Gastrocnemius medialis (tissue), 4 donors: ENCODE measurements at places on chromosomes 4 and X. TPM values are rescaled to one million over a fixed set of nuclear protein-coding genes. Genes with fewer than 3 reads are reported as not detected.
A peak's percentile ranks its signal among the peaks of the same experiment; 100 is the strongest.

Gene VCX
- not detected for total RNA-seq

- DNase-seq = no peak
These were observed 35.4 kb upstream of the TMSB15B start for GRCh38 chrX:103927030-103927429.

GRCh38 chr4:123616951-123617461 is 220.4 kb downstream of the SPRY1 start:
- peak; percentile 23 for DNase-seq

DNA sequence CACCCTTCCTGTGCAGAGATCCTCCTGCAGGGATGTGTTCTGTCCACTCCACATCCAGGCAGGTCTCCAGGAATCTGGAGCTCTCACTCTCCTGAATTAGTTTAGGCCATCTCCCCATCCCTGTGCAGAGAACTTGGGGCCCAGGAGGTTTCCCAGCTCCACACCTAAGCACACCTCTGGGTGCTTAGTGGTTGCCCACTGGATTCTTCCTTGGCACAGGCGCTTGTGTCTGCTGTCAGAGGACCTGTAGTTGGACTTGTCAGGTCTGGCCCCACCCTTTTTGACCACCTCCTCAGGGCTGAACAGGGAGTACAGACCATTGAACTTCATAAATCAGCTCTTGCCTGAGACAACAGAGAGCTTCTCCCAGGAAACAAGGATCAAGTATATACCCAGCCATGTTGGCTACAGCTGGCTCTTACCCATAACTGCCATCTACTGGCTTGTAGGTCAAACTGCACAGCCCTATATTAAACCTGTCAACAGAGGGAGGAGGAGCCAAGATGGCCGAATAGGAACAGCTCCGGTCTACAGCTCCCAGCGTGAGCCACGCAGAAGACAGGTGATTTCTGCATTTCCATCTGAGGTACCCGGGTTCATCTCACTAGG is 275.5 kb downstream of the PPARGC1A start:
- no peak for DNase-seq

Gene ENAM
- total RNA-seq = 0.20 TPM

DNA sequence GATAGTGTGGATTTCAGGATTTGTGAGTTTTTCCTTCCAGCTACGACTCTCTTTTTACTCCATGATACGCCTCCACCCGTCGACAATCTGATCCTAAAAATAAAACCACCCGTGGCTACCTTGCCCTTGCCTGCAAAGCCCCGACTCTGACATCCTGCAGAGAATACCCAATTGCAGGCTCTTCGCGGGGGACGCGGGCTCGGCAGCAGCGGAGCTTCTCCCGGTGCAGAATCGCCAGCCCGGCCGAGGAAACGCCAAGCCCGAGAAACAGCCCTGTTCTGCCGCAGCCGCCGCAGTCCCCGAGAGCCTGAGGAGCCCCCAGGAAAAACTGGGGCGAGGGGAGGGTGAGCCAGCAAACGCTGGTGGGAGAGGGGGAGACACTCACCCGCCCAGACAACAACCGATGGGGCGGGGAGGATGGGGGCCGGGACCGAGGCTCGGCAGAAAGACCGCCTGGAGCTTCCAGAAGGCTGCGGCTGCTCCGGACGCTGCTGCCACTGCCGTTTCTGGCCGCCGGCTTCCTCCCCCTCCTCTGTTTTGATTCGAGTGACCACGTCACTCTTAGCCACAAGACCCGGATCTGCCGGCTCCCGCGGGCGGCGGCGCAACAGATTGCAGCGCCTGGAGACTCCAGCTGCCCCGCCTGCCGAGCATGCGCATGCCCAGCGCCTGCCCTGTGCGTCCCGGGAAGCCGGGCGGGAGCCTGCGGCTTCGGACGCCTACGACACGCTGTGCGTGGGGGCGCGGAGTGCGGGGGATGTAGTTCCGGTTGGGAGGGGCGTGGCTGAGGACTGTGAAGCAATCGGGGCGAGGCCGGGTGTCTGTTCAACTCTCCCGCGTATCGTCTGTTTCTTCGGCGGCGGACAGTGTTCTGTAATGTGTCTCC is at the start of gene SMIM14:
Gene SMIM14 (minus strand): TSS at position 512 of the 886 bp plus-strand sequence. CDS start 33,720 bp downstream, outside the sequence.
- DNase-seq = peak; percentile 98

- no peak for DNase-seq
These were observed 89.4 kb downstream of the ABLIM2 start for GRCh38 chr4:8069102-8069752.

- DNase-seq = no peak
These were observed 51.2 kb downstream of the TBC1D9 start for GRCh38 chr4:140704964-140705363.

- no peak for DNase-seq
These were observed 48.9 kb downstream of the SPATA18 start for GRCh38 chr4:52099860-52100461.

- no peak for DNase-seq
These were observed 96.2 kb downstream of the UGT8 start for GRCh38 chr4:114694770-114695169.

- no peak for DNase-seq
These were observed 25.5 kb upstream of the FHL1 start for GRCh38 chrX:136121788-136122187.

- no peak for DNase-seq
These were observed 746 bp downstream of the PPAT start for GRCh38 chr4:56434599-56435139.

Gene CT45A1
- total RNA-seq = not detected

- no peak for DNase-seq
These were observed 19.0 kb downstream of the TMEM47 start for GRCh38 chrX:34638116-34638515.

GRCh38 chrX:72137846-72138495 is 6.3 kb upstream of the RTL5 start:
- no peak for DNase-seq

GRCh38 chr4:5636766-5637670 is 71.3 kb downstream of the EVC2 start:
- DNase-seq = no peak

DNA sequence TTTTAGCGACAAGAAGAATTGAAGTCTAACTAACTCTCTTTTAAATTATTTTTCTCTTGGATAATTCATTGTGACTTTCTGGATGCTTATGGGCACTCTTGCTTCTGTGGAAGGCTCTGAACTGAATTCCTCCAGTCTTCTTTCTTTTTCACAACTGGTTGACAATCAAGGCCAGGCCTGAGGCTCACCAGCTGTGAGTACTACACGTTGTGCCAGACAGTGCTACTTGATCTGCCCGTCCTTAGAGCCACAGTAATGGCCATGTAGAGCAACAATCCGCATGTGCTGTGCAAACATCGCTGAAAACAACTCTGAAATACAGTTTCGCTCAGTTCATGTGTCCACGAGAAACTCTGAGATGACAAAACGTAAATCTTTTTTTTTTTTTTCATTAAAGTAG is 1336.3 kb upstream of the AGA start:
- DNase-seq = no peak

Gene RNF128
- 12.2 TPM for total RNA-seq

DNA sequence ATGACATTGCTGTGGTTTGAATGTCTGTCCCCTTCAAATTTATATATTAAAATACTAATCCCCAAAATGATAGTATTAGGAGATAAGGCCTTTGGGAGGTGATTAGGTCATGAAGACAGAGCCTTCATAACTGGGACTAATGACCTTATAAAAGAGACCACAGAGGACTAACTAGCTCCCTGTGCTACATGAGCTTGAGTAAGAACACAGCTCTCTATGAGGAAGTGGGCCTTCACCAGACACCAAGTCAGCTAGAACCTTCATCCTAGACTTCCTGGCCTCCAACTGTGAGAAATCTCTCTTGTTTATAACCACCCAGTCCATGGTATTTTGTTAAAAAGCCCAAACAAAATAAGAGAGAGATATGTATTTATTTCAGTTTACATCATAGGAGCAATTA is 242.2 kb upstream of the CTSO start:
- DNase-seq = no peak

GRCh38 chrX:153487590-153488071 is 7.1 kb upstream of the BGN start:
- DNase-seq = no peak

DNA sequence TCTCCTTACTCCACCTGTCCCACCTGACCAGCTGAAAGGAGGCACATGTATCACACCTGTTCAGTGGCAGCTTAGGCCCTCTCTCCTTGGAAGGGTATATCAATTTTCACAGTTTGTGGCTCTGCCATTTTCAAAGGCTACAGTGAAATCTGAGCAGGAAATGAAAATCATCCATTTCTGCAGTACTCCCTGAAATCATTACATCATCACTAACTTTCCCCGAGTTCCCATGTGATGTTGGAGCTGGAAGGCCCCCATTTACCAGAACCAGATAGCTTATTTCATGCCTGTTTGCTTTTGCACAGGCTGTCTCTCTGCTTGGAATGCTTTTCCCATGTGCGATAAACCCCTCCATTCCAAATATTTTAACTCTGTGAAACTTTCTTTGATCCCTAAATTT is 31.0 kb upstream of the STX18 start:
- DNase-seq = no peak

- DNase-seq = no peak
These were observed 37.1 kb downstream of the RWDD4 start for GRCh38 chr4:183621875-183622274.

- no peak for DNase-seq
These were observed 32.0 kb downstream of the ATXN3L start for GRCh38 chrX:13287816-13288215.

Gene ZNF630
- 0.82 TPM for total RNA-seq

GRCh38 chr4:2084316-2084715 is 25.2 kb downstream of the NAT8L start:
- no peak for DNase-seq
